ENCODE measurements at places on chromosomes 4 and X.

- no peak for DNase-seq
These were observed 6.2 kb upstream of the HPSE start for GRCh38 chr4:83340692-83341343.

DNA sequence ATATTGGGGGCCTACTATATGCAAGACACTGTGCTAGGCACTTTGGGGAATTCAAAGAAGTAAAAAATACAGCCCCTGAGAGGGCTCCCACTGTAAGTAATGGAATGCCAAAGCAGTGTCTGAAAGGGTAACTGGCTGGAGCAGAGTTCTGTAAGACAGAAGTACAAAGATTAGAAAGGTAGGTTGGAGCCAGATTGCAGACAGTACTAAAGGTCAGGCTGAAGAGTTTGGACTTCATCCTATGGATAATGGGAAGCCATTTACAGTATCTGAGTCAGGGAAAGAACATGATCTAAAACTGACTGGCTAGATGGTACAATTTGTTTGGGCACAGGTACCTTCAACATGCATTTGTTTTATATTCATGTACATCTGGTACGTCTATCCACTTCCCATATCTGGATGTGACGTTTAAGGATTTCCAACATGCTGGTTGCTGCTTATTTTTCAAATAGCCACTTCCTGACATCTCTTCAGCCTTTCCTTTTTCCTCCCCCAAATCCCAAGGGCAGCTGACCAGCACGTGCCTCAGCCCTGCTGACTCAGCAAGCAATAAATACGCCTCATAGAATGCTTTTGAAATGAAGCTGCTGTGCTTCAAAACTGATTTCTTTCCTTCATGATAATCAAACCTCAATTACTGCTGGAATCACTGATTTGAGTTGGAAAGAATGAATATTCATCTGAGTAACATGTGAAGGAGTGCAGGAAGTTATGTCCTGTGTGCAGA, 9.5 kb downstream of the ENOX2 start:
- no peak for DNase-seq

DNA sequence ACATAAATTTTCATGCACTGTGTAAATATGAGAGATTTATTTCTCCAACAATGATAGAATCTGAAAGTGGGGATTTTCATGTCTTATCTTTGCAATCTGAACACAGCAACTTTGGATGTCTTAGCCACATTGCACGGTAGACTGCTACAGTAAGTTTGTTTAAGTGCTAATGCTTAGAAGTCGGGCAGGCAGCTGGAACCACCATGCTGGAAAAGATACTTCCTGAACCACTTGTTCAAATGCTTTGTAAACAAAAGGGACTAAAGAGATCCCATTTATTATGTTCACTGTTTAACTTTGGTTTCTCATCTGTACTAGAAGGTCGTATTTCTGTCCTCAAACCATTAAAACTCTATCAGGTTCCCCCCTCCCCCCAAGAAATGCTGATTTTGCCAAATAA, 555.9 kb upstream of the DIPK2B start:
- DNase-seq, result no peak

DNA sequence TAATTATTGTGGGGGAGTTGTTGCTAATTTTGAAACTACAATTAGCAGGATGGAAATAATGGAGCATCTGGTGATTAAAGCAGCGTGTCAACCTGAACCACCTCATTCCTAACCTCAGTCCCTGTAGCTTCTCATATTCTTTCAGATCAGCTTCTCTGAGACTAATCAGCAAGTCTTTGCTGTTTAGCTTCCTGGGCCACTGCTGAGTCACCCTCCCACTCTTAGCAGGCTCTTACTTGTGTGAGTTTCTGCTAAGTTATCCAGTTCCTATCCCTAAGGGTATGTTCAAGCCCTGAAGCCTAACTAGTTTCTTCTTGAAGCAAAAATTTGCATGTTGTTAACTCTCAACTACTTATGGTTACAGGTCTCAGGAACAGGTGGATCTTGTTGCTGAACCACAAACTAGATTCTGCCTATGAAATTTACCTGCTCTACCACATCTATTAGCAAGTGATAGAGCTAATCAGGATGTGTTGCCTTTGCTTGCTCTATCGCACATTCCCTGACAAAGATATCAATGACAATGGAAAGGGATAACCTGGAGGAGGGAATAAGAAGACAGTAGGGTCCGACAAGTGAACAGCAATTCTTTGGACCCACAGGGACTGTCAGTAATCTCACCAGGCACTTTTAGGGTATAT, 134.2 kb downstream of the EIF4E start:
- DNase-seq, result no peak

GRCh38 chr4:137641544-137641943, 109.2 kb upstream of the PCDH18 start:
- no peak for DNase-seq

GRCh38 chrX:35829501-35829900, 31.4 kb downstream of the MAGEB16 start:
- DNase-seq, result no peak

GRCh38 chr4:164060456-164060855, 566.0 kb downstream of the TMA16 start:
- no peak for DNase-seq

- no peak for DNase-seq
These were observed 353.9 kb downstream of the AFF2 start for GRCh38 chrX:148854306-148854705.
